ENCODE measurements at places on chromosomes 12 and 14. TPM values are rescaled to one million over a fixed set of nuclear protein-coding genes. Genes with fewer than 3 reads are reported as not detected.

Gene KHNYN
- 72.1 TPM for total RNA-seq

Gene HSP90B1
- total RNA-seq: 668 TPM

Gene DLK1
- not detected for total RNA-seq

Gene KDM5A
- 71.2 TPM for total RNA-seq

Gene TSPAN19
- 0.07 TPM for total RNA-seq

Gene KLRC4
- total RNA-seq: not detected

Gene C12orf42
- not detected for total RNA-seq

Gene KLRC1
- total RNA-seq: not detected

Gene CINP
- 61.3 TPM for total RNA-seq

Gene CLEC2B
- total RNA-seq: 11.9 TPM

DNA sequence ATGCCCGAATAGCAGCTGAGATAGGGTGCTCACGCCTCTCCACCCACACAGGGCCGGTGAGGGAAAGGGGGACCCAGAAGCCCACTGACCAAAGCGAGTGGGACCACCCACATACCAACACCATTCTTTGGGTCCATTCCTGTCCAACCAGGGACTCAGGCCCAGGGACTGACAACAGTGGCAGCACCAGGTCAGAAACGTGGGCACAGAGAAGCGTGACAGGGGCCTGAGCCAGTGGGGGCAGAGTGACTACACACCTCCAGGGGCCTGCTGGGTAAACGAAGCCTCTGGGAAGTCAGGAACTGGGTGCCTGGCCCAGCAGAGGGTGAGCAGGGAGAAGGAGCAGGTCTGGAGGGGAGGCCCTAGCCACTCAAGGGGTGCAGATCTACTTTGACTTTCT lies 13.7 kb downstream of the SPRYD3 start:
- no peak for DNase-seq

DNA sequence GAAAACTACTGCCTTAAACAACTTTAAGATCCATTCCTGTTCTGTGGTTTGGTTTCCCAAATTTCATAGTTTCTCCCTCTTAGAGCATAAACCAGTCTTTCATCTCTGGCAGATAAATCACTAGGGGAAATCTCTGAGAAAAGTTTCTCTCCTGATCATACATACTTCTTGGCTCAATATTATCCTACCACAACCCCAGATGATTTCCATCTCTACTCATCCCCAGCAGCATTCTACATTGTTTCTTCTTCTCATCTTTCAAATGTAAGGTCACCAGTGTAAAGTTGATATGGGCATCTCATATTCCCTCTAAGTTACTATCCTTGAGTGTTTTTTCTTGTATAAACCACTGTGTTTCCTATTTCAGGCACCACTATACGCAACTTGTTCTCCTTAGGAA lies 45.9 kb upstream of the PLEKHG7 start:
- DNase-seq: no peak

DNA sequence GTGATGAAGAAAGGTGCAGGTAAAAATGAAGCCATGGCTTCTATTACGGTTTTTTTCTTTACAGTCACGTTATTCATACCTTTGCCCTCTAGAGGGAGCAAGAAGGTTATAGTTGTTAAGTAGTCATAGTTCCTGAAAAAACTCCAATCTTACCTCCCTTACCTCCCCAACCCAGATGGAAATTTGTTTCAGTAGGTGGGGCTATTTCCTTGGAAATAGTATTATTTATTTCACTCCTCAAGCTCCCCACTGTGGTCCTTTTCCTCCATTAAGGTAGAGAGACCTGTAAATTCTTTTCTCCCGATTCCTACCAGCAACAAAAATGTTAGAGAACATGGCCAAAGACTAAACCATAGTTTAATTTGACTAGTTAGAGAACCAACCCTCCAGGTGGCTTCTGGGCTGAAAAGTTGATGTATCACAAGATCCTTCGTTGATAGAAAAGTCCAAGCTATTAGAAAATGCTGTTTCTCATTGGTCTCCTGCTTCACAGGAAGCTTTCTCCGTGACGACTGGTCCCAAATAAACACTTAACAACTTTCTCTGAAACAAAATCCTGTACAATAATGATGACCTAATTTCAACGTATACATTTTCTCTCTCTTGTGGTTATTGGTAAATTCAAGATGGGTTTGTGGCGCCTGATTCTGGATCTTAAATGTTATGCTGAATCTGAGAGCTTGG lies 43.5 kb downstream of the TMX1 start:
- peak; percentile 74 for DNase-seq

- peak; percentile 77 for DNase-seq
Measured at GRCh38 chr14:21923820-21924219, 250.2 kb upstream of the OR4E1 start.

- DNase-seq: peak; percentile 30
Measured at GRCh38 chr14:90615517-90616060, 200.6 kb downstream of the TTC7B start.

DNA sequence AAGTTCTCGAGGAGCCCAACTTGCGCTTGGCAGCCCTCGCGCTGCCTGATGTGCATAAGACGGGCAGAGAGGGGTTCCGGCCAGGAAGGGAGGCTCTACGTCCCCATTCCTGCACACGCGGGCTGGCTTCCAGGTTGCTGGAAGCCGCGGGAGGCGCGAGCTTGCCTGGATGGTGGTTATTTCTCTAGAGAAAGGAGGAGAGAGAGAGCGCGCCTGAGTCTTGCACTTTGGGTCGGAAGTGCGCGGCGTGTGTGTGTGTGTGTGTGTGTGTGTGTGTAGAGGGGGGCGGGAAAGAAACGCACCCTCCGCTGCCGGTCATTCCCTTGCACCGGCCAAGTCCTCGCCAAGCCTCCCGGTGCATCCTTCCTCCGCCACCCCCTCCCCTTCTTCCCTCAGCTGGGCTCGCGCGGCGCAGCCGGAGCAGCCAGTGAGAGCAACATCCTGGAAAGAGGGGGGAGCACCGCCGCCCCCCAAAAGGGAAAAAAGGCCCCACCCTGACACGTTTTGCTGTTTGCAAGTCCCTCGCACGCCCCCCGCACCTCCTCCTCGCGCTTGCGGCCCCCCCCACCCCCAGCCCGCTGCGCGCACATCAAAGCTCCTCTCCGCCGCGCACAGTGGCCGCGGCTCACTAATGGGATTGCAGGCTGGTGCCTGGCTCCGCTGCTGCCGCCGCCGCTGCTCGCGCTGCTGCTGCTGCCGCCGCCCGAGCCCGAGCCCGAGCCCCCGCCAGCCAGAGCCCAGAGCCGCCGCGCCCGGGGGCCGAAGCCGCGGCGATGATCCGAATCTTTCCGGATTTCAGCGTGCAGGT lies 4.4 kb upstream of the NPAS3 start:
- no peak for DNase-seq

GRCh38 chr14:67733616-67734015 lies 31.9 kb downstream of the RDH12 start:
- DNase-seq: no peak

DNA sequence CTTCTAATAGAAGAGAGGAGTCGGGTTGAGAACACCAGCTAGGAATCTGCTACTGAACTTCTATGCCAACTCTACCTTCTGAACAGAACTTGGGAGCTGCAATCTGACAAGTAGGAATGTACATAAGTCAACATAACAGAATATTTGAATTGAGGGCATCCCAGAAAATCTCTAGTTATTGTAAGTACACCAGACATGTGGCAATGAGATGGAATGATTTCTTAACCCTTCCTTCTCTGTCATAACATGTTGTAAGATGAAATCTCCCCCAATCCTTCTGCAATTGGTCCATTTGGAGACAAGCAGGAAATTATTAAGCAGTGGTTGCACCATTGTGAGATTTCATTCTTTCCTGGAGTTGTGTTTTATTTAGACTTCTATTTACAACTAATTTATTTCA lies 68.7 kb upstream of the TMPO start:
- DNase-seq: no peak

GRCh38 chr14:94543449-94544124 lies 17.7 kb upstream of the SERPINA4 start:
- no peak for DNase-seq

DNA sequence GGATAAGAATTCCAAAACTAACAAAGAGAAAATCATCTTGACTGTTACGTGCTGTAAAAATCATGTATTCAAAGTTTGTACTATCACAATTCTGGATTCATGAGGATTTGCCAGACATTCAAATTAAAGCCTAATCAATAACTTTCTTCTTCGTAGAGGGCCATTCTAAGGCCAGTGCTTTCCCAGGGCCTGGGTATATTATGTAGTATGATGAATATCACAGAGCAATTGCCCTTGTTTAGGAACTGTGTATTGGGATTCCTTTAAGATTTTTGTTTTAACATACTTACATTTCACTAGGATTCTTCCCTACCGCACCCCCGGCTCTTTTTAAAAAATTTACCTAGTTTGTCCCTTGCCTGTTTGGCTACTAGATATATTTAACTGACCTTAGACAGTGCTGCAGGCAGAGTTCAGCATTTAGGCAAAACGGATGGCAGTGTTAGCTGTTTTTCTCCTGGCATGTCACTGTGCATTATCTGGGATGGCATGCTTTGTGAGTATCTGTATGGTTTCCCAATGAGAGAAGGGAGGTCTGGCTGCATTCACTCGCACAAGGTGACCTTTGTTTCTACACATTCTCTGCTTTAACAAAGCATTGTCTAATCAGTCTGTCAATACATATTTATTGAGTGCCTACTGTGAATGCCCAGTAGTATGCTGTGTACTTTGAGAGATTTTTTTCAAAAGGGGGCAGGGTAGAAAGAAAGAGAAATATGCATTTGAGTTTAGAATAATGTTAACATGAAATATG lies 63.3 kb downstream of the ERC1 start:
- DNase-seq: no peak

DNA sequence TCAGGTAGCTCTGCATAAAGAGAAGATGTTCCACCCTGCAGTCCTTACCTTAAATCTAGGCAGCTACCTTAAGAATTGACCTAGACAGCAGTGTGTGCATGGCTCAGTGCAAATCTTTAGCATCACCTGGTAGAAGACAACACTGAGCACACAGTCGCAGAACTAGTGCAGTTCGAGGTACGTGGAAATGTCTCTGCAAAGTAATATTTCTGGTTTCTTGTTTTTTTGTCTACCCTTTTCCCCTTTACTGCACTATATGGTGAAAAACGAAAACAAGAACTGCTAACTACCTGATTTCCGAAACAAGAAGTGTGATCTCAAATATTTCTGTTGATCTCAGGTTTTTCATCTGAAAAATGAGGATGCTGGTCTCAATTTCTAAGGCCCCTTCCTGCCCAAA lies 82.5 kb downstream of the ETV6 start:
- DNase-seq: no peak

DNA sequence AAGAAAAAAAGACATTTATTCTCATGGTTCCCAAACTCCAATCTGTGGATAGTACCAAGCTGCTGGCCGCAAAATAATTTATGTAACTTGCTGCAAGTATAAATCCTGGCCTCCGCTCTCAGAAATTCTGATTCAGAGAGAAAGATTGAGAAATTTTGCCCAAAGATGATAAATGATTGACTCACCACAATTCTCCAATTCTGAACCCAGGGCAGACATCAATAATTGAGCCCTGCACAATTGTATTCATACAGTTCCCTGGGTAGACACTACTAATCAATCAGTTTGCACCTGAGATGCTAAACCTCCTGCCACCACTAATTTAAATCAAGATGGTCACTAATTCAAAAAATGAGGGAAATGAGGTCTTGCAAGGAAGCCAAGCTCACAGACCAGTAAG lies 38.2 kb downstream of the TRPV4 start:
- DNase-seq: no peak

- no peak for DNase-seq
Measured at GRCh38 chr12:6391013-6391412, 7.1 kb downstream of the LTBR start.

DNA sequence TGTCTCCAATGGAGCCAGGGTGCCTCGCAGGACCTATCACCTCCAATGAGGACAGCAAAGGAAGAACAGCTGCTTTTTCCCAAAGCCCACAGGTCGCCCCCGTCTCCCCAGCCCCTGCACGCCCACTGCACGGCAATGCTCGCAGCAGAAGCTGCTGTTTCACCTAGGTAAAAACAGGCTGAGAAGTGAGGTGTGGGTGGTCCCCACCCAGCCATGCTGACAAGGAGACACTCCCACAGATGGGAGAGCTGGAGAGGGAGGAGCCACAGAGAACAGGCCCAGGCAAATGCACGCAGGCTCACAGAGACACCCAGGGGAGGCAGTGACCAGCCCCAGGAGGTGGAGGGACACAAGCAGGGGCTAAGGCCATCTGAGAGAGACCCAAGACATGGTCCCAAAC lies 10.4 kb downstream of the CFAP73 start:
- no peak for DNase-seq

- DNase-seq: peak; percentile 24
Measured at GRCh38 chr12:65308006-65308405, 29.5 kb downstream of the MSRB3 start.

GRCh38 chr12:71610031-71610795 lies 53.4 kb downstream of the ZFC3H1 start:
- DNase-seq: no peak

DNA sequence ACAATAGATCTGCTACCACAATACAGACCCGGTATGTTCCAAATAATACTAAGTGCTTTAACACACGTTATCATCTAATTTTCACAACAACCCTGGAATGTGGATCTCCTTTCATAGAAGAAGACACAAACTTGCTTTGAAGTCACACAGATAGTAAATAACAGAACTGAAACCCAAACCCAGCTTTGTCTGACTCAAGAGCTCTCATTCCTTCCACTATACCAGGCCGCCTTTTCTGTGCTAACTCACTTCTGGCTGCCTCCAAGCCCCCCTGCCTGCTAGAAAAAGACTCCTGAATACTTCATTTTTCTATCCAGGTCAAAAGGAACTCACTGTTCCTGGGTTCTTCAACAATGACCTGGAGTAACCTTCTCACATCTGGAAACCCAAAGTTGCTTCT lies 37.8 kb downstream of the PRPF40B start:
- DNase-seq: no peak

GRCh38 chr12:2864198-2864597 lies 7.4 kb upstream of the TEX52 start:
- DNase-seq: no peak

DNA sequence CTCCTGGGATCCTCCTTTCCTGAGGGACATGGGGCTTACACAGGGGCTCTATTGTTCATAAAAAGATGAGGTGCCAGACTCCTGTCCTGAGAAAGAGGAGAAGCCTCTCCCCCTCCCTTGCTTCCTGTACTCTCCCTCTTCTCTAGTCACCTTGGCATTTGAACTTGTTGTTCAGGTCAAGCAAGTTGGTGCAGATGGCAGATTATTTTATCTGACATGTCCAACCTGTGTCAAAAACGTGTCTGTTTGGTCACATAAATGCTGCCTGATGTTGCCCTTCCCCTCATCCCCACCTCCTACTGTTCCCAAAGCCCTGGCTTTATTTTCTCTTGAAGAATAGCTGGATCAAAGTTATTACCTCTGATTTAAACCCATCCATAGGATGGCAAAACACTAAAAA lies 154.8 kb downstream of the TMX1 start:
- DNase-seq: no peak

DNA sequence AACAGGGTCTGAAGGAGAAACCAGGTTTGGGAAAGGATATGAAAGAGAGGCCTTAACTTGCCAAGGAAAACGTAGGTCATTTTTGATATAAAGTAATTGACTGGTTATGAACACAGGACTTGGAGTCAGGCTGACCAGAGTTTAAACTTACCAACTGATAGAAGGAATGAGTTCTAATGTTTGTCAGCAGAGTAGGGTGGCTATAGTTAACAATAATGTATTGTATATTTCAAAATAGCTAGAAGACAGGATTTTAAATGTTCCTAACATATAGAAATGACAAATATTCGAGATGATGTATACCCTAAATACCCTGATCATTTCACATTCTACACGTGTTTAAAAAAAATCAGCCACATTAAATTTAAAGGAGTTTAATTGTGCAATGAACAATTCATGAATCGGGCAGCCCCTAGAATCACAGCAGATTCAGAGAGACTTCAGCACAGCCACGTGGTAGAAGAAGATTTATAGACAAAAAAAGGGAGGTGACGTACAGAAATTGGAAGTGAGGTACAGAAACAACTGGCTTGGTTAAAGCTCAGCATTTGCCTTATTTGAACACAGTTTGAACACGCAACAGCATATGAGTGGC lies 52.5 kb upstream of the PLEKHG7 start:
- no peak for DNase-seq

Measured in pulmonary artery endothelial cell (primary cell).